ENCODE measurements at places on chromosomes 12 and 14. TPM values are rescaled to one million over a fixed set of nuclear protein-coding genes. Genes with fewer than 3 reads are reported as not detected.

The KRT8 gene
- polyA plus RNA-seq = 202 TPM

The CLEC6A gene
- not detected for polyA plus RNA-seq

The SLC24A4 gene
- polyA plus RNA-seq = 0.18 TPM

The RDH11 gene
- 63.8 TPM for polyA plus RNA-seq

The ABHD12B gene
- not detected for polyA plus RNA-seq

The SLC22A17 gene
- 40.8 TPM for polyA plus RNA-seq

The VWF gene
- 97.0 TPM for polyA plus RNA-seq

The KNTC1 gene
- 4.4 TPM for polyA plus RNA-seq

The EFS gene
- 28.7 TPM for polyA plus RNA-seq

The RITA1 gene
- 13.8 TPM for polyA plus RNA-seq

The RBP5 gene
- polyA plus RNA-seq = 5.9 TPM

The C14orf39 gene
- 0.22 TPM for polyA plus RNA-seq

The RND1 gene
- 1.8 TPM for polyA plus RNA-seq

The FAR2 gene
- polyA plus RNA-seq = 8.3 TPM

The C3AR1 gene
- 13.3 TPM for polyA plus RNA-seq

The MANSC1 gene
- 23.4 TPM for polyA plus RNA-seq

DNA sequence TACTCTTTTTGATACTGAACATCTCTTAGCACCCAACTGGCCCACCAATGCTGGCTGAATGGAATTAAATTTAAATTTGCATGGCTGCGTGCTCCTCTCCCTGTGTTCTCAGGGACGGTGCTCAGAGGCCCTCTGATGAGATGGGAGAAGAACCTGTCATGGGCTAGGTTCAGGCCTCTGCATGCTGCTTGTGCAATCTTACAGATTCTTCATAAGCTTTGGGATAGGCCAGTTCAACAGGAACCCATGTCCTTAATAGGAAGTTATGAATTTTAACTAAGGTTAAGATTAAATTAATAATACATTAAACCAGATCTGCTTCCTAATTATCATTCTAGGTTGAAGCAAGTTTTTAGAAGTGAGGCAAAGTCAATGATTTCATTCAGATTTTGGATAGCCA lies 119.7 kb upstream of the LRIG3 start:
- no peak for DNase-seq

DNA sequence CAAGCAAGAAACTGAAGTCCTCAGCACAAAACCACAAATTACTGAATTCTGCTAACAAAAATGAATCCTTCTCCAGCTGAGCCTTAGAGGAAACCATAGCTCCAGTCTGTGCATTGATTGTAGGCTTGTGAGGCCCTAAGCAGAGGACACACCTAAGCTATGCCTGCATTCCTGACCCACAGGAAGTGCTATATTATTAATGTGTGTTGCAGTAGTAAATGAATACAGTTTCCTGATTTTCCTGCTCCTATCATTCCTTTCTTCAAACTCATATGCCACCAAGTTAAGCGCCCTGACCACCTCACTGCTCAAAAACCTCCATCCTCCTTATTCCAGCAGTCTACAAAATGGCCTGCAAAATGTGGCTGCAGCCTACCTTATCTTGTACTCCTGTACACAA lies 151.9 kb upstream of the ABCD2 start:
- no peak for DNase-seq

DNA sequence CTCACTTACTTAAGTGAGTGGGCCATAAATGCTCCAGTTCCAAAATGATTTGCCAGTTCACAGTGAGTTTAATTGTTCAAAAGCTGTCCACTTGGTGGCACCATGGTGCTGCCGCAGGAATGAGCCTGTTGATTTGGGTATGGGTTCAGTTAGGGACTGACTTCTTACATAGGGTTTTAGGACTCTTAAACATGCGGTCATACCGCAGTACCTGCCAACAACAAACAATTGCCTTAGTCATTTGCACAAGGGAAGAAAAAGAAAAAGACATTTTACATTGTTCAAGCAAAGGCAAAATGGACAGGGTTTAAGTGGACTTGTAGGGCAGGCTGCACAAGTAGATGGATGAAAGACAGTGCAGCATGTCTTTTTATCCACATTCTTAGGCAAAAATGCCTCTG lies 80.0 kb upstream of the DBX2 start:
- peak; percentile 26 for DNase-seq

- DNase-seq = no peak
These were observed 44.3 kb downstream of the NCOR2 start for GRCh38 chr12:124523071-124523470.

DNA sequence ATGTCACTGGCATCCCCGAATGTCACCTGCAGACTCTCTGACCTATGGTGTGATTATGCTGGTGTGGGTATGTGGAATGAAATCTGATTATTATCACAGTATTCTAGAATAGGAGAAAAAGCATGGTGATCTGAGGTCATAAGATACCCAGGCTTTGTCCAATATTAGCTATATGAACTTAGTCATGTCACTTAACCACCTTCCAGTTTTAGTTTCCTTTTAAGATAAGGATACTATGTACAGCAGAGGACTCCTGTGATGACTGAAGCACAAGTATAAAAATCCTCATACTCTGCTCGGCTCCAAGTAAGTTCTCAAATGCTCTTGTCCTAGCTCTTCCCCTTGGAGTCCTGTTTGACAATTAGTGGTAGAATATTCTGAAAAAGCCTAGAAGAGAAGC lies 2.8 kb downstream of the GNS start:
- DNase-seq = no peak

- DNase-seq = no peak
These were observed 118.3 kb downstream of the BMP4 start for GRCh38 chr14:53838374-53838773.

DNA sequence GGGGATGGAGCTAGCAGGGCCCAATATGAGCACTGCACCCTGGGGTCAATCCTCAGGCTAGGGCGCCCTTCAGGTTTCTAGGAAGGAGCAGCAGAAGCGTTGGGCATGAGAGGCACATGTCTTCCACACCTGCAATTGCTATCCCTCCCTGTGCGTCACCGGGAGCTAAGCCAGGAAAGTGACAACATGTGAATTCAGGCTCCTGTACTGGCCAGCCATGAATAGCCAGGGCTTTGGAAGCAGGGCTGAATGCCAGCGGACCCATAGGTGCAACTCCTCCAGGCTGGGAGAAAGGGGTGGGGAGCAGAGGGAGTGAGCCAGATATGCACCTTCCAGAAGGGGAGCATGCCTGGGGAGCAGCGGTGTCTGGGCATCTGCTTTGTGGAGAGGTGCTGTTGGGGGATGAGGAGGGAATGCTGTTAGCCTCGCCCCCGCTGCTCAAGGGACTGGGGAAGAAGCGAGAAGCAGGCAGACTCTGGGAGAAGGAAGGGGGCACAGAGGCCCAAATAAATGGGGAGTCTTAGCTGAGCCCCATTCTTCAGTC lies 6.1 kb downstream of the HOXC5 start:
- DNase-seq = no peak

GRCh38 chr12:110591451-110592051 lies 8.4 kb upstream of the PPTC7 start:
- DNase-seq = no peak

- no peak for DNase-seq
These were observed 176.9 kb upstream of the HIF1A start for GRCh38 chr14:61518403-61518802.

DNA sequence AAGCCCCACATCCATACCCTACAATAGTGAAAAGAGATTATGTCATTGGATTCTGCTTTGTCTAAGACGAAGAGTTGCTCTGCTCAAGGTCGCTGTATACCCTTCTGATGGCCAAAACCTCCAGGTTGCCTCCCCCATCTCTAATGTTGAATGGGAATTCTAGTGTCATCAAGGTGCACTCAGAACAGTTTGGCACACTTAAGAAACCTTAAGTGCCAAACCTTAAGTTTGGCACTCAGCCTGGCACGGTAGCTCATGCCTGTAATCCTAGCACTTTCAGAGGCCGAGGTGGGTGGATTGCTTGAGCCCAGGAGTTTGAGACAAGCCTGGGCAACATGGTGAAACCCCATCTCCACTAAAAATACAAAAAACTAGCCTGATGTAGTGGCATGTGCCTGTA lies 1245.6 kb upstream of the SEL1L start:
- DNase-seq = no peak

- DNase-seq = no peak
These were observed 1.5 kb downstream of the CLECL1 start for GRCh38 chr12:9731393-9731792.

DNA sequence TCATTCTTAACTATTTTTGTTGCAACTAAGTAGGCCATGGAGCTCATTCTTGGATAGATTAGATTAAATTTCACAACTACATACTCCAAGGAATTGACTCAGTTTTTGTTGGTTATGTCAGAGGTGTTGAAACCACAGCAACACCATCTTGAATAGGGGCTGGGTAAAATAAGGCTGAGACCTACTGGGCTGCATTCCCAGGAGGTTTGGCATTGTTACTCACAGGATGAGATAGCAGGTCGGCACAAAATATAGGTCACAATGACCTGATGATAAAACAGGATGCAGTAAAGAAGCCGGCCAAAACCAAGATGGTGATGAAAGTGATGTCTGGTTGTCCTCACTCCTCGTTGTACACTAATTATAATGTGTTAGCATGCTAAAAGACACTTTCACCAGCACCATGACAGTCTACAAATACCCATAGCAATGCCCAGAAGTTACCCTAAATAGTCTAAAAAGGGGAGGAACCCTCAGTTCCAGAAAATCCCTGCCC lies 20.9 kb downstream of the DMAC2L start:
- no peak for DNase-seq

- DNase-seq = no peak
These were observed 14.0 kb downstream of the PGAM5 start for GRCh38 chr12:132724506-132725241.

GRCh38 chr12:117091758-117092510 lies 7.3 kb downstream of the TESC start:
- no peak for DNase-seq

- no peak for DNase-seq
These were observed 282.7 kb downstream of the ATXN7L3B start for GRCh38 chr12:74820324-74820723.

- no peak for DNase-seq
These were observed 174.2 kb upstream of the SLC38A2 start for GRCh38 chr12:46546634-46547273.
